Activated CD8-positive, alpha-beta T cell treated with anti-CD3 and anti-CD28 coated beads for 36 hours (primary cell): ENCODE measurements at places on chromosomes 16 and 17. TPM values are rescaled to one million over a fixed set of nuclear protein-coding genes. Genes with fewer than 3 reads are reported as not detected.

DNA sequence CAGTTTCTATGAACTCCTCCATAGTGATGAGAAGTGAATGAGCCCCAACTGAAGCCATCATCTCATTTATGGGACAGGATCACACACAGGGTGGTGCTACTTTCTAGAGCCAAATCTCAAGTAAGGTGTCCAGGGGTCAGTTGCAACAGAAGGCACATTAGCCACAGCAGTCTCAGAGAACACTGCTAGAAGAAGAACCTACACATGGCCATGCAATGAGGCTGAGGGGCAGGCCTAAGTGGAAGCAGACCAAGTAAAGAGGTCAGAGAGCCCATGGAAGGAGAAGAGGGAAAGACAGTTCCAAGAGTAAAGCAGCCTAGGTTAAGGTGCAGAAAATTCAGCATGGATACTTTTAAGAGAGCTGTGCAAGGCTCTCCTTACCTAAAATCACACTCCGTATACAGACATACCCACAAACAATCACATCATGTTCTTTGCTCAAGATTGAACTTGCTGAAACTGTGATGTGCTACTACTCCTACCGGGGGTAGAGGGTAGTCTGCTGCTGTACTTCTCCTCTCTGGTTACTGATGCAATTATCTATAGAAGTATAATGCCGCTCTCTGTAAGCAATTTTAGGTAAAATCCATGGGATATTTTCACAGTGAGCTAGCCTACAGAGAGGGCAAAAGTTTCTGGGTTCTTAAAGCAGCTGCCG is 1.7 kb downstream of the ABCA8 start:
- DNase-seq: no peak
- no peaks in the 10 kb centered on the region for H3K36me3 ChIP-seq
- no peak overlapping the region for H3K4me3 ChIP-seq
- no peaks in the 10 kb centered on the region for H3K4me1 ChIP-seq
- no peak overlapping the region for H3K27ac ChIP-seq

DNA sequence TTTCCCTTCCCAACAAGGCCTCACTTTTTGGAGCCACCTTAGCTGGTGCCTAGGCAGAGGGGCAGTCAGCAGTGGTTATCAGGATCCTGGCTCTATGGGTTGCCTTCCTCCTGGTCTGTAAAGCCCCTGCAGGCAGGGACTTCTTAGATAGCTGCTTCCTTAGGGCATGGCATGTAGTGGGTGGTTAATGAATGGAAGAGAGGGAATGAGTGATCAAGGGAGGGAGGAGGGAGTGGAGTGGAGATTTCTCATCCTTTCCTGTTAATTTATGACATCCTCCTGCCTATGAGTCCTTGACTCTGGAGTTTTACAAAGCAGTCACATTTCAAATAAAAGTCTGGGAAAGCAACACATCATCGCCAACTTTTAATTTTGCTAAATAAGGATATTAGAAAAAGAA is 40.7 kb downstream of the SNX20 start:
- H3K4me3 ChIP-seq: no peak overlapping the region
- H3K27ac ChIP-seq: no peak overlapping the region
- no peak for DNase-seq

- H3K27ac ChIP-seq: no peak overlapping the region
- H3K4me1 ChIP-seq: peaks cover 18% of the 10 kb centered on the region
- peaks cover 41% of the 10 kb centered on the region for H3K27me3 ChIP-seq
- H3K36me3 ChIP-seq: no peaks in the 10 kb centered on the region
- H3K4me3 ChIP-seq: no peak overlapping the region
These were observed 468.1 kb downstream of the SOX9 start for GRCh38 chr17:72588961-72589360.

GRCh38 chr16:53998024-53998810 is 288.4 kb downstream of the IRX3 start:
- H3K4me3 ChIP-seq: no peak overlapping the region
- H3K27ac ChIP-seq: no peak overlapping the region
- H3K27me3 ChIP-seq: no peaks in the 10 kb centered on the region
- DNase-seq: no peak

- peaks cover 2% of the 10 kb centered on the region for H3K27me3 ChIP-seq
- H3K4me1 ChIP-seq: no peaks in the 10 kb centered on the region
- no peaks in the 10 kb centered on the region for H3K36me3 ChIP-seq
These were observed 41.2 kb upstream of the ADCY9 start for GRCh38 chr16:4157376-4157825.

DNA sequence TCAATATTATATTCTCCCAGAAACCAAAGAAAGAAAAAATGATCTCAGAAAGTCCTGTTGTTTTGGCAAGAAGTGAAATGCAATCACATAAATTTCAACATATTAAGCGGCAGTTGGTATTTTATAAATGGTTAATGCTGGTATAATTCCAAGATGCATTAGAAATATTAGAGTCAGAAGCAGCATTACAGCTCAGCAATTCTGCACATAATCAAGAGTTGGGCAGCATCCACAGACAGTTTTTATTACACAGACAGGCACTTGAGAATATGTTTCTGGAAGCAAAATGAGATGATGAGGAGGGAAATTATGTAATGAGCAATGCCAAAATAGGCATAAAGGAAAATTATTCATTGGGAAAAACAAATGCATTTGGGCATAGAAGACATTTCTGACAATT is 148.1 kb downstream of the KCNJ2 start:
- no peak overlapping the region for H3K27ac ChIP-seq
- H3K36me3 ChIP-seq: no peaks in the 10 kb centered on the region
- DNase-seq: no peak
- peaks cover 2% of the 10 kb centered on the region for H3K27me3 ChIP-seq

Gene PRSS21
- total RNA-seq: 12.5 TPM

Gene CLDN9
- not detected for total RNA-seq

Gene TSPAN10
- 0.18 TPM for total RNA-seq

Gene SNAI3
- total RNA-seq: 5.2 TPM
